ENCODE measurements at places on chromosomes 4 and X.

DNA sequence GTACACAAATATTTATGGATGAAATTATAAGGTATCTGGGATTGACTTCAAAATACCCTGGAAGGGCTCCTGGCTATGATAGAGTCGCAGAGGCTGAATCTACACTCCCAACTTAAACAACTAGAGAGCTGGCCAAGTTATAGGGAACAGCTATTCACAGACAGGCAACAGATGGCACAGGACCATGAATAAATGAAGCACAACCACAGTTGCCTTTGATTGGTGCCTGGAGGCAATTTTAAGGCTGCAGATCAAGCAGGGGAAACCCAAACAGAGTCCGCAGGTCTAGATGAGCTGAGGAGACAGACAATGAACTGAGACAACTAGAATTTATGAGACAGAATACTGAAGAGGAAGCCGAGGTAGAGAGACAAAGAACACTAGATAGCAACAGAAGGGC lies 155.9 kb downstream of the EVC2 start:
- H3K36me3 ChIP-seq: peaks cover 22% of the 10 kb centered on the region
- DNase-seq: no peak
- H3K27me3 ChIP-seq: no peaks in the 10 kb centered on the region
- no peaks in the 10 kb centered on the region for H3K4me1 ChIP-seq
- no peak overlapping the region for H3K27ac ChIP-seq

DNA sequence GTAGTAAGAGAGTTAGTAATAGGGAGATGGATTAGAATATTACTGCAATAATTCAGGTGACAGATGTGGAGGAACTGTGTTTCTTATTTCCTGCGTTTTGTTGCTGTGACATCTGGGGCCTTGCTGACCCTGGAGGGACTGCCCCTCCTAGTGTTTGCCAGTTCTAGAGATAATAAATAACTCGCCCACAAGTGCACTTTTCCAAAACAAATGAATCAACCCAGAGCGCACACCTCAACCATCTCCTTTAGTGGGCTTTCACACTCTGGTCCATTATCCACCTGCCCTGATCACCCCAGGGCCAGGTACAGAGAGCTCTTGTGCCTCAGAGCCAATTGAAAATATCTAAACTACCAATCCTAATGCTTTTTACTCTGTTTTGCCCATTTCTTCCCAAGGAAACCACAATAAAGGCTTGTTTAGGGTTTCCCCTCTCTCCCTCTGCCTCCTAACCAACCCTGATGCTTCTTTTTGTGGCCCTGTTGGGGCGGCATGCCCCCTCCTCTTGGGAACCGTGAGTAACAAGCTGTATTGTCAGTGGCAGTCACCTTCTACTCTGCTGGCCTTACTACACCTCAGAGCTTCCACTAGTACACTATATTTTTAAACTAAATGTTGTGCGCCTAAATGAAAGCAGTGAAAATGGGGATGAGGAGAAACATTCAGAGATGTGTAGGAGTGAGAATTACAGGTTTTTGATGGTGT lies 270.5 kb downstream of the TENM3 start:
- no peak for DNase-seq
- no peak overlapping the region for H3K27ac ChIP-seq
- 0 out of 2 replicates have a peak, but pooled peaks cover 2% of the 10 kb centered on the region for H3K4me1 ChIP-seq
- peaks cover 20% of the 10 kb centered on the region for H3K36me3 ChIP-seq
- H3K4me3 ChIP-seq: no peak overlapping the region

- peaks cover 17% of the 10 kb centered on the region for H3K36me3 ChIP-seq
- no peak overlapping the region for H3K27ac ChIP-seq
Measured at GRCh38 chr4:168773388-168774195, 236.5 kb downstream of the CBR4 start.

DNA sequence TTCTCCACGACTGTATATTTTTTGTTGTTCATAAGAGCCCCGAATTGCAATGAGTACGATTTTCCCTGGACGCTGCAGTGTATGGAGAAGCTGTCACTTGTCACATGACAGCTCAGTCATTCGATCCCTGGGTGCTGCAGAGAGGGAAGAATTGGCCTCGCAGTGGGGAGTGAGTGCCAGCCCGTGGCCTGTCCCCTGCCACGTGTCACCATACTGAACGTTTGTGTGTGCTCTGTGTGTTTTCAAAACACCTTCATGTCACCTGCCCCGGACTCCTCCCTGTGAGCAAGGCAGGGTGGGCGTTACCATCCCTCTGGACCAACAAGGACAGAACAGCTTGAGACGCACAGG lies 77.9 kb downstream of the TBL1X start:
- no peak overlapping the region for H3K27ac ChIP-seq
- H3K4me3 ChIP-seq: no peak overlapping the region
- H3K27me3 ChIP-seq: no peaks in the 10 kb centered on the region
- no peak for DNase-seq

GRCh38 chr4:126897038-126897437 lies 735.7 kb upstream of the INTU start:
- DNase-seq: no peak
- peaks cover 18% of the 10 kb centered on the region for H3K36me3 ChIP-seq
- no peaks in the 10 kb centered on the region for H3K27me3 ChIP-seq
- H3K27ac ChIP-seq: no peak overlapping the region
- H3K4me3 ChIP-seq: no peak overlapping the region
- no peaks in the 10 kb centered on the region for H3K4me1 ChIP-seq

- no peak overlapping the region for H3K27ac ChIP-seq
- H3K4me1 ChIP-seq: no peaks in the 10 kb centered on the region
- no peak overlapping the region for H3K4me3 ChIP-seq
- no peak for DNase-seq
- H3K36me3 ChIP-seq: no peaks in the 10 kb centered on the region
Measured at GRCh38 chr4:154807042-154807630, 26.1 kb downstream of the RBM46 start.

GRCh38 chrX:111318901-111319300 lies 48.6 kb upstream of the CAPN6 start:
- DNase-seq: no peak
- H3K4me1 ChIP-seq: no peaks in the 10 kb centered on the region
- no peaks in the 10 kb centered on the region for H3K27me3 ChIP-seq
- H3K36me3 ChIP-seq: no peaks in the 10 kb centered on the region
- H3K4me3 ChIP-seq: no peak overlapping the region
- no peak overlapping the region for H3K27ac ChIP-seq

GRCh38 chr4:188032170-188032569 lies 36.6 kb downstream of the ZFP42 start:
- peak; percentile 78 for DNase-seq
- peaks cover 3% of the 10 kb centered on the region for H3K4me1 ChIP-seq
- H3K27me3 ChIP-seq: no peaks in the 10 kb centered on the region
- H3K36me3 ChIP-seq: no peaks in the 10 kb centered on the region

- no peak overlapping the region for H3K4me3 ChIP-seq
- H3K27ac ChIP-seq: no peak overlapping the region
- peaks cover 7% of the 10 kb centered on the region for H3K36me3 ChIP-seq
- 0 out of 2 replicates have a peak, but pooled peaks cover 2% of the 10 kb centered on the region for H3K4me1 ChIP-seq
Measured at GRCh38 chrX:151977009-151977408, 2.5 kb upstream of the GABRE start.

Measured in H9 (cell line).